ENCODE measurements at places on chromosomes 16 and 17.

GRCh38 chr16:85777583-85778310, 21.6 kb downstream of the EMC8 start:
- DNase-seq: no peak

GRCh38 chr16:86095906-86096485, 197.0 kb downstream of the IRF8 start:
- no peak for DNase-seq

DNA sequence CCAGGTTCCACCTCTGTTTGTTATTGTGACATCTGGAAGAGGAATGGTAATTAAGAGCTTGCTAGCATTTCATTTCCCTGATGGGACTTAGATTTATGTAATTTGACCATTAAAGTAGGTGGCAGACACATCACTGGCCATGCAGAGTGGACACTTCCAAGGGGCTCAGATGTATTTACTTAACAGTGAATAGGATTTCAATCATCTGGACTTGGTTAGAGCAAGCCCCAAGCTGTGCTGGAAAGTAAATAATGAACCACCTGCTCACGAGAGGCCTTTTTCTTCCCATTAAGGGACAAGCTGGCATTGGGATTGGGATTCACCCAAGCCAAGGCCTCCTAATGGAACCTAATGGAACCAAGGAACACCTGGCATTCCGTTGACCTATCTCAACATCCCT, 395.3 kb downstream of the HS3ST4 start:
- DNase-seq: peak; percentile 25

DNA sequence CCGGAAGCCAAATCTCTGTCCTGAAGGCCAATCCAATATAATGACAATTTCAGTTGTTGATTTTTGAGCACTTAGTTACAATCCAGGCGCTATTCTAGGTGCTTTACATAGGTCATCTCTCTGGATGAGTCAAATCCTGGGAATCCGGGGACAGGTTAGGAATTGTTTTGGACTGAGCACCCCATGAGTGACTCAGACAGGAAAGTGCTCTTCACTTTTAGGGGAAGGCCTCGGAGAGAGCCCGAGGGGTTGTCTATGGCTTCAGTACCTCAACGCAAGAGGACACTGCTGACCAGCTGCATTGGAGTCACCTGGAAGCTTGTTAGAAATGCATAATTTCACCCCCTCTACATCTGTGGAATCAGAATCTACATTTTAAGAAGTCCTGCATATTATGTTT, 108.8 kb downstream of the IRX5 start:
- no peak for DNase-seq

DNA sequence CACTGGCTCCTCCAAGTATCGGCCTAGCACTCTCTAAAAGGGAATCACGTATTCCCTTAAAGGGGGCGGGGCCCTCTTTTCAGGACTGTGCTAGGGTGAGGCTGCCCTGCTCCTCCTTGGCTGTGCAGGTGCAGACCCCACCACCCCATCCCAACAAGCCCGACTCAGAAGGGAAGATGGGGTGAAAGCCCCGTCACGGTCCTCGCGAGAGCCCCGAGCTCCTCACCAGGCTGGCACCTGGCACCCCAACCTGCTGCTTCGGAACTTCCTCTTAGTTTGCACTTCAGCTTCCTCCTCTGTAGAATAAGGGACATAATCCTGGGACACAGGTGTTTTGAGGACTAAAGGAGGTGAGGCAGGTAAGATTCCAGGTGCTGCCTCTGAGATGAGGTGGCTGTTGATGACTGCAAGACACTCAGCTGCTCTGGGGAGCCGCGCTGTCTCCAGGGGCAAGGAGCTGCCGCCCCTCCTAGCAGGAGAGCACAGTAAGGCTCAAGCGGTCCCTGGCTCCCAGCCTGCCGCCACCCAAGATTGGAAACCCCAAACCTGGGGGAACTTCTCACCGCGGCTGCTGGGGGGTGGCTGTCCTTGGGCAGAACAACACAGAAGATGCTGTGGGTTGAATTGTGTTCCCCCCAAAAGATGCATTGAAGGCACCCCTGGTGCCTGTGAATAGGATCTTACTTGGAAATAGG, 88.8 kb downstream of the MGAT5B start:
- DNase-seq: no peak

- no peak for DNase-seq
Observed at GRCh38 chr16:57185446-57185944, 344 bp downstream of the PSME3IP1 start.

- no peak for DNase-seq
Observed at GRCh38 chr16:73390936-73391335, 343.0 kb upstream of the ZFHX3 start.

DNA sequence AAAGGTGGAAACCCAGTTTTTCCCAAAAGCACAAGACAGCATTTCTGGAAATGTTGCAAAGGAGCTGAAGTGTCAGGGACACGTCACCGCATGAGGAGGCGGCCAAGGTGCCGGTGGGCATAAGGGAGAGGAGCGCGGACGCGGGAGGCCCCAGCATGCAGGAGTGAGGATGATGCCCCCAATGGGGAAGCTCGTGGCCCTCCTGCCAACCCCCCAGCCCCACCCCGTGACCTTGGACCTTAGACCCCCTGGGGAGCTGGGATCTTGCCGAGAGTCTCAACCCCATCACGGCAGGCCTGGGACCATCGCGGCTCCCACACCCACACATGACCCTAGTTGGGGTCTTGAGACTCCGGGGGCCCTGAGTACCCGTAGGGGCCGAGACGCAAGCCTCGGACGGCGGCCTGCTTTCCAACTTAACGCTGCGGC, 119.4 kb upstream of the METRNL start:
- DNase-seq: no peak

DNA sequence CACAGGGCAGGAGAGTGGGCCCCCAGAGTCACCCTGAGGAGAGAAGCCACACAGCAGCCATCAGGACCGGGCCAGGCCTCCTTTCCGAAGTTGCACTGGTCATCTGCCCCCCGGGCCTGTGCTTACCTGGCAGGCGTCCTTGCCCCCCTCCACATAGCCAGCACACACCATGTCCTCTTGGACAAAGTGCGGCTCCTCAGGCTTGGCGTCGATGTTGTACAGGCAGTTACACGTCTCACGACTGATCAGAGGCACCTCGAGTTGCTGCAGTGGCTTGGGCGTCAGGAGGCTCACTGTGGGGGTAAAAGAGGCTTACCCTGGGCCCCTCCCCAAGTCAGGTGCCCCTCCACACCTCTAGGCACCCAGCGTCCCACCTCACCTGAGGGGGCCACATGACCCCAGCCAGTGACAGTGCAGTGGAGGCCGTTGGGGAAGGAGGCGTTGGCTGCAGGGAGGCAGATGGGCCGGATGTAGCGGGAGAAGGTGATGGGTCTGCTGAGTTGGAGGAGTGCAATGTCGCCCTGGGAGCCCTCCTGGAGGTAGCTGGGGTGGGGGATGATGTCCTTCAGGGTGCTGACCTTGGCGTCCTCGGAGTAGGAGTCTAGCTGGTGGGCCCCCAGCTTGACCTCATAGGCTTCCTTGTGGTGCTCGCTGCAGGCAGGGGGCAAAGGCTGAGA, 3.1 kb downstream of the PRSS8 start:
- DNase-seq: no peak

- no peak for DNase-seq
Observed at GRCh38 chr16:86065711-86066110, 166.7 kb downstream of the IRF8 start.

DNA sequence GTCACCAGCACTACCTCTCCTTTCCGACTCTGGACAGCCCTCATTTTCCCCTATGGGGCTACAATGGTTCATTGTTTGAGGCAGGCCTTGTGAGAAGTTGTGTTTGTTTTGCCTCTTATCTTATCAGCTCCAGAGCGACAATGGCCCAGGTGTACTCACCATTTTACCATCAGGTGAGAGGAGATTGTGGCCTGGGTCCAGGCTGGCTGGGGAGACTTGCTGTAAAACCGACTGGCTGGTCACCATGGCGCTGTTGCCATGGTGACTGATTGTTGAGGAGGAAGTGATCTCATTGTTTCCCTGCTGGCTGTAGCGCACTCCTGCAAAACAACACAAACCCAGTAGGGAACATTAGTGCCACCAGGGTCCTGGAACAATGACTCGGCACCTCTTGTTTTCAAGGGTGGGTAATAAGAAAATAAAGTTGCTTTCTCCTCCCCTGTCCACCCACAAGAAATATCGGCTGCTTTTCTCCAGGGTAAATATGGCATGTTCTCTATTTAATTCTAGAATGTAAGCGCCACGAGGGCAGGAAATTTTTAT, 34.4 kb downstream of the HNF1B start:
- DNase-seq: peak; percentile 40

- DNase-seq: no peak
Observed at GRCh38 chr16:49598383-49599170, 225.0 kb downstream of the C16orf78 start.

GRCh38 chr17:7703584-7704479, 1.2 kb upstream of the EFNB3 start:
- peak; percentile 6 for DNase-seq

GRCh38 chr17:46163316-46163715, 29.9 kb downstream of the KANSL1 start:
- DNase-seq: no peak

Data from NCI-H187 (cell line).